Stimulated activated CD8-positive, alpha-beta memory T cell treated with anti-CD3 and anti-CD28 coated beads, Interleukin-7, amount 100 ng/mL, for 48 hours (primary cell): ENCODE measurements at places on chromosomes 2 and 18.

DNA sequence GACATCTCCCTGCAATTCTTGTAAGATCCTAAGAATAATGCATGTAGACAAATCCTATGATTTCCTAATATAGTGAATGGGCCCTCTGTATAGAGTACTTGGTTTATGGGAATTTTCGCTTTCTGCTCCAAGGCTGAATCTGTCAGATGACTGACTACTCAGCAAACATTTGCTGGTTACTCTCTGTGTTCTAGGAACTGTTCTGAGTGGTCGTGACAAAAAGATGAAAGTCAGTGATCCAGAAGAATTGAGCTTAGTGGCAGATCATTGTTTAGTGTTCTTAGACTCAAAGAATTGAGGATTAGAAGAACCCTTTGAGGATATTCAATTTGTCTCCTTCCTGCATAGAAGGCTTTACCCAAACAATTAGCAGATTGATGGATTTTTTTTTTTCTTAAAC, 10.0 kb downstream of the XRCC5 start:
- no peak for DNase-seq

GRCh38 chr2:66802877-66803276, 368.0 kb downstream of the MEIS1 start:
- no peak for DNase-seq

DNA sequence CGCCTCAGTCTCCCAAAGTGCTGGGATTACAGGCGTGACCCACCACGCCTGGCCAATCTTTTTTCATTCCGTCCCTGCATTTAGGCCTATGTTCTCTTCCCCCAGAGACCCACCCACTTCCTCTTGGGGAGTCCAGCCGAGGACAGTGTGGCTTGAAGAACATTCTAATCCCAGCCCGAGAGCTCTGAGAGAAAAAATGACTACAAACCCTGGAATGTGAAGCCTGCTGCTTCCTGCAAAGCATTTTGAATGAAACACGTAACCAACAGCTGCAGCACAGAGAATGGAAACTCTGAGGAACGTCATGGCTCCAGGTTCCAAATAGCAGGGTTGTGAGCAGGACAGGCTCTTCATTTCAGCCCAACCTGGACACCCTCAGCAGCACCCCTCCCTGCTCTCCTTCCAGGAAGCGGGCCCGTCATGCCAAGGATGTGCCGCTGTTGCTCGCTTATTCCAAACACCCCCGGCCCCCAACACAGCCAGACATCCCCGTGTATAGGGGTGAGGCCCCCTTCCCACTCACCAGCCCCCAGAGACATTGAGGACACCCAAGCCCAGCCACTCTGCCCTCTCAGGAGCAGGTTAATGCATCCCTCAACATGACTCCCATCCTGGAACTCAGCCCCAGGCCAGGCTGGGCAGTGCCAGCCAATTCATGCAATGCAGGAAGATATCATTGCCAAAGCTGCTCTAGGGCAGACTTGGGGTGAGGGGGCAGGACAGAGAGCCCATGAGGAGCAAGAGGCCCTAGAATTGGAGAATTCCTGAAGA, 139.8 kb downstream of the ZFP36L2 start:
- no peak for DNase-seq

- DNase-seq, result no peak
Measured at GRCh38 chr2:46270384-46270783, 26.8 kb upstream of the EPAS1 start.

- DNase-seq, result no peak
Measured at GRCh38 chr2:46982351-46983064, 66.9 kb upstream of the MCFD2 start.

DNA sequence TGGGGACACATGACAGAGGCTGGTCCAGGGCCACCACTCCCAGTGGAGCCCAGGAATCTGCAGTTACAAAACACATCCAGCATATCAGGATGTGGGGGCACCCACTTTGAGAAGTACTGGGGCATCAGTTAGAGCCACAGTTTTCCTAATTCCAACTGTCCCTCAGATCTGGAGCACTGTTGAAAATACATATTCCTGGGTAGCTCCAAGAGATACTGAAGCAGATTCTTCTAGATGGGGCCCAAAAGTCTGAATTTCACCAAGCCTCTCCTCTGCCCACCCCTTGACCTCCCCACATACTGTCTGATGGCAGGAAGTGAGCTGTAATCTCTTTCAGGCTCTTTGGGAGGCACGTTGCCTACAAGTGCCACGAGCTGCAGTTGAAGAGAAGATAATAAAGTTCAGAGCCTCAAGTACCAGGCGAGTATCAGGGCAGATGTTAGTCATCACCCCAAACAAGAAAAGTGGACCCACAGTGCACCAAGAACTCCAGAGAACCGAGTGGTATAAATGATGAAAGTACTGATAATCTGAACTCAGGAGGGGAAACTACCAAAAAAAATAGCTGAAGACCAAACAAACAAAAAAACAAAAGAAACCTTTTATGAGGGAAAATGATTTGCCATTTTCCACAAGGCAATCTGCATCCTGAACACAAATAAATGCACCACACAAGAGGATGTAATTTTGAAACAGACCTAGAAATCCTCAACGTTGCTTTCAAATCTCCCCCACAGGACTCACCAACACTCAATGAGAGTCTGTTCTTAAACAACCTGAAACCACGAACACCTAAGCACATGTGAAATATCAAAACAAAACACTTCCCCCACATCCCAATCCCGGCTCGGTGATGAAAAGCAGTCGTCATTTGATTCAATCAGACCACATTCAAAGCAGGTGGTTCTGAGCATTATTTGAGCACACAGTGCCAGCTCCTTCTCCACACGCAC, 98.7 kb downstream of the TCF4 start:
- DNase-seq, result no peak

- no peak for DNase-seq
Measured at GRCh38 chr2:37917281-37918228, 7.5 kb upstream of the RMDN2 start.

DNA sequence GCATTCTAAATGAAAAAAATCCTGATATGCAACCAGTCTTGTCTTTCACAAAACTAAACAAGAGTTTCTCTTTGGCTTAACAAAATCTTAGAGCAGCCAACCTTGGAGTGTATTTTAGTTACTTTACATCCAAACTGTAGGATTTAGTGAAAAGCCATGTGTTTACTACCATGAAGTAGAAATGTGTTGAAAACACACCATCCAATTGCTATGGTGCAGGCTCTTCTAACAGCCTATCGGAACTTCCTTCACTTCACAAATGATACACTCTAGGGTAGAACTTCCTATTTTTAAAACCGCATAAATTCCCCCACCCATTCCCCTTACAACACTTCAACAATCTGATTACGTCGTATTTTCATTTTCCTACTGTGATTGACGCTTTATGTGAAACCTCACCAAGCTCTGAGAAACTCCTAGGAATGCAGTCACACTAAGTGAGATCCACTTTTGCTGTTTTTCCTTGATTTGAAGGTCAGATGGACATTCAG, 74.4 kb upstream of the MAP4K4 start:
- DNase-seq, result no peak

DNA sequence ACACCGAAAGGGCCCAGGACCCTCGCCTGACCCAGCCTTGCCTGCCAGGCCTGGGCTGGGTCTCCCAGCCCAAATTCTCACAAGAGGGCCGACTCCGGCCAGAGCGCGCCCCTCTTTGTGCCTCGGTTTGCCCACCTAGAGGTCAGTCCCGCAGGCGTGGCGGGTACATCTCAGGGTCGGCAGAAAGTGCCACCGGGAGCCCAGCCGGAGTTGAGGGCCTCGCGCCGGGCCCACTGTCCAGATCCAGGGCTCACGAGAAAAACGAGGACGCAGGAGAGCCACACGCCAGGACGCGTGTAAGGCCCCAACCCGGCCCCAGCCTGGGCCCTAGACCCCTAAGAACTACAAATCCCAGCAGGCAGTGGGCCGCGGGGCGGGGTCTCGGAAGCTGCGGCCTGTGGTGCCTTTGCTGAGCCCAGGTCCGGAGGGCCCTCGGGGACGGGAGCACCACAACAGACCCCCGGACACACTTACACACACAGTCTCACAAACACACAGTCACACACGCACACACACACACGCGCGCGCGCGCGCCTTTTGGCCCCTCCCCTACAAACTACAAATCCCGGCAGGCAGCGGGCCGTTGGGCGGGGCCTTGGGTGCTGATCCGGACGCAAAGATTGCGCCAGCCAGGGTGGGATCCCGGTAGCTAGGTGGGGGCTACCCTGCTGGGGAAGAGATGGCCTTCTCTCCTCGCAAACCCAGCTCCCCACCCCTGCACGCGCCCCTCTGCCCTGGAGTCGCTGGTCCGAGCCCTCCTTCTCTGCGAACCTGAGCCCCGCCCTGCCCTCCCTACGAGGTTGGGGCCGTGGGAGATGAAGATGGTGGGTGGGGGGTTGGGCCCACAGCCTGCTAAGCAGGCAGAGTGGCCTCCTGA, at the start of gene SH2D6:
Gene SH2D6, plus strand, starts transcription at position 583 of the 877 bp plus-strand sequence. CDS start 10,752 bp downstream, outside the sequence.
- DNase-seq, result peak; percentile 69

GRCh38 chr2:66481100-66481549, 46.2 kb downstream of the MEIS1 start:
- DNase-seq, result no peak

GRCh38 chr2:941871-942270, 8.8 kb upstream of the SNTG2 start:
- no peak for DNase-seq

DNA sequence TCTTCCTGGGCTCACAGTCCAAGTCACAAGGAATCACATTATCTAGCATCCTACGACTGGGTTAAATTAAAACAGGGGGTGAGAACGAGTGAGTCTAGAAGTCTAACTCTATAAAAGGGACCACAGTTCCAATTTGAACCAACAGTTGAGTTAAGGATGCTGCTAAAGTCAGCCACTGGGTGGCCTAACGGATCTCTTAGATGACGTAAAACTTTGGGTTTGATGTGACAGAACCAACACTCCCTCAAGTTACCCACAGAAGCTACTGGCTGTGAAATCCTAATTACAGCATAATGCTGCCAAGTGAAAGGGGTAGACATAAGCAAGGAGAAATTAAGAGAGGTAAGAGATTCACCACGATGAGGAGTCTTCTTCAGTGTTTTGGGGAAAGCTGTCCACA, 32.7 kb upstream of the RUFY4 start:
- no peak for DNase-seq

DNA sequence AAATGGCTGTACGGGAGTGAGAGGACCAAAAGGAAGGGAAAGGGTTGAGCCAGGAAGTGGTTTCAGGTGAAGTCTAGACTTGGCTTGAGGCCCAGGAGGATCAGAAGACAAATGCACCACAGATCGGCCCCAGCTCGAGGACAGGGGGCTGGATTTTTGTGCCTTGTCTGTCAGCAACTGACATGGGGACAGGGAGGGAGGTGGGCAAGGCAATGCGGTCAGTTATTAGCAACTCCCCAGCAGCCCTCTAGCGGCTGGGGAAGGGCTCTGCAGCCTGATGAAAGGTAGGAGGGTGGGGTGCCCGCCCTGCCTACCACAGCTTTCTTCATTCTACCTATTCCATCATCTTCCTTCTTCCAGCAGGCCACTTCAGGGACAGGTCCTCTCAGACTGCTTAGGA, 50.0 kb downstream of the CPO start:
- no peak for DNase-seq

GRCh38 chr2:24400207-24400907, 40.0 kb upstream of the ITSN2 start:
- DNase-seq, result no peak

GRCh38 chr2:226213717-226214116, 585.9 kb downstream of the IRS1 start:
- no peak for DNase-seq

DNA sequence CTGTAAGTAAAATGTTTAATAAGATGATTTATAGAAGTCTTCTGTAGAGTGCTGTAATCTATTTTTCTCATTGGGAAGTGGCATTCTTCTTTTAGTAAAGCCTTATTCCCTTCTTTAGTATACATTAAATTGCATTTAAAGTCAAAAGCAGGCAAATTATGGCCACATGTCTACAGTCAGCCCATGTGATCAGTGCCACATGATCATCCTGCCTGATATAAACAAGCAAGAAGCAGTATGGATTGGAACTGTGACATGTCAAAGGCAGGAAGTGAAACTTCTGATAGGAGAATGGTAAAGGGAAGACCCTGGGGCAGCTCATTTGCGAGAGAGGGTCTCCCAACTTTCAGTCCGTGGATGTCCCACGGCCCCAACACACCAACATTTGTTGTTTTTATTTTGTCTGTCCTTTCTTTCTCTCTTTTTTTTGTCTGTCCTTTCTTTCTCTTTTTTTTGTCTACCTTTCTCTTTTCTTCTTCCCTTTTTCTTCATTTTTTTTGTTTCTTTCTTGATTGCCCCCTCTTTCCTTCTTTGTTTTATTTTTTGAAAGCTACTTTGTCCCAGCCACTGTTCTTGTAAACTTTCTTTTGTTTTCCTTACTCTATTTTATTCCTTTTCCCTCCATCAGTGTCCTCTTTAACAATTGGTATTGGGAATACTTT, 154.9 kb downstream of the DTNA start:
- no peak for DNase-seq

GRCh38 chr2:179444056-179444455, 179.4 kb upstream of the SESTD1 start:
- no peak for DNase-seq

DNA sequence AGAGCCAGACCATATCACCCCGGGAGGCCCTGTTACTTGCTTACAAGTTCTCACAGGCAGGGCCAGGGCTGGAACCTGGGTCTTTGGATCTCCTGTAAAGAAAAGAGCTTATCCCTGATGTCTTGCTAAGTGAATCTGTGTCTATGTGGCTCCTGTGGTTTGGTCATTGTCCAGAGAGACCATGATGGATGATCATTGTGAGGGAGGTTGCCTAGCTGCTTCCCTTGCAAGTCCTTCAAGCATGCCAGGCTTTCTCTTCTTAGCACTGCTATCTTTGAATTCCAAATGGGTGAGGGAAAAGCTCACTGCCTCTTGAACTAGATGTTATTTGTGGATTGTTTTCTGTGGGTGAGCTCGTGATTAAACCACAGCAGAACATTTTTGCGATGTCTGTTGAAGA, 151.6 kb downstream of the FSHR start:
- no peak for DNase-seq

DNA sequence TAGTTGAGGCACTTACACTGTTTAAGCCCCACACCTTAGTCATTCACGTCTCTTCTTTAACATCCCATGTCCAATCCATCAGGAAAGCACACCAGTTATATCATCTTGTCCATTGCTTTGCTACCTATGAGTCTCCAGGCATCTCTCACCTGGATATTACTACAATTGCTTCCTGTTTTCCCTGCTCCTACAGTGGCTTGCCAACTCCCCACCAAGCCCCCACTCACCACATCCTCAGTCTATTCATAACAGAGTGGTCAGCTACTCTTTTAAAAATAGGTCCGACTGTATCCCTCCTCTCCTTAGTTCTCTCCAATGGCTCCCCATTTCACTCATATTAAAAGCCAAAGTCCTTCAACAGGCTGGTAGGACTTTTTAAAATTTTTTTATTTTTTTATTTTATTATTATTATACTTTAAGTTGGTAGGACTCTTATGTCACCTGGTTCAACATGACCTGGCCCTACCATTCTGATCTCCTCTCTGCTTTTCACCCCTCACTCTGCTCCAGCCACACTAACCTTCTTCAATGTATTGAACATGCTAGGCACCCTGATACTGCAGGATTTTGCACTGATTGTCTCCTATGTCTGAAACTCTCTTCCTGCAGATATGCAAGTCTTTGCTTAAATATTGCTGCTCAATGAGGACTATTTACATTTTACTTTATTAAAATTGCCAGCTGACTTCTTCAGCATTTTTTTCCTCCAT, 253.2 kb downstream of the CYRIA start:
- DNase-seq, result no peak
